Hair follicle dermal papilla cell (primary cell): ENCODE measurements at places on chromosomes 16 and 17. TPM values are rescaled to one million over a fixed set of nuclear protein-coding genes. Genes with fewer than 3 reads are reported as not detected.

ABCC11 gene
- under 0.01 TPM in 2 replicates for total RNA-seq

FOXC2 gene
- 0.12 and 0.16 TPM in 2 replicates for total RNA-seq

NAT9 gene
- total RNA-seq: 39.3 and 42.5 TPM in 2 replicates

OR4D1 gene
- not detected in 2 replicates for total RNA-seq

RAMP2 gene
- total RNA-seq: not detected in 2 replicates

CCNF gene
- total RNA-seq: 6.0 and 6.7 TPM in 2 replicates

TBX4 gene
- under 0.01 TPM in 1 of 2 replicates, not detected in the other for total RNA-seq

NPIPB13 gene
- total RNA-seq: 0.65 TPM in 1 of 2 replicates, not detected in the other
